ENCODE measurements at places on chromosomes 11 and 22.
A peak's percentile ranks its signal among the peaks of the same experiment; 100 is the strongest.

GRCh38 chr22:39859903-39860588 is 33.5 kb downstream of the ENTHD1 start:
- DNase-seq = peak; percentile 48

DNA sequence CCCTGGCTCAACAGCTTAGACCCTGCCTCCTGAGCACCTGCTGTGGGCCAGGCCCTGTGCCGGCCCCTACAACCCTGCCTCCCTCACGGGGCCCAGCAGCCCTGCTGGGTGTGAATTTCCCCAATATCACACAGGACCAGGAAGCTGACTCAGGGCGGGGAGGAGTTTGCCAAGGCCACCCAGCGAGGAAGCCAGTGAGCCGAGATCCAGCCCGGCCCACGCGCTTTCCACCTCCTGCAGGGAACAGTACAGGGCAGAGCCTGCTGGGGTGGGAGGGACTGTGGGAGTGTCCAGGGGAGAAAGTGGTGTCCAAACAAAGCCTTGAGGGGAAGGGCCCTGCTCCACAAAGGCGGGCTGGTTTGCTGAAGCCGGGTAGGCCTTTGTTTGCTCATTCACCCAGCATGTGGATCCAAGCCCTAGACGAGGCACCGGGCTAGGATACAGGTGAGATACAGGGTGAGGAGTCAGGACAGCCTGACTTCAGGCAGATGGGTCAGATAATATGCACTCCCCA is 26.8 kb downstream of the RPL3 start:
- DNase-seq = no peak

- DNase-seq = no peak
Observed at GRCh38 chr22:24037851-24038765, 27.0 kb downstream of the CABIN1 start.

- DNase-seq = no peak
Observed at GRCh38 chr11:79742176-79742575, 301.3 kb upstream of the TENM4 start.

GRCh38 chr11:8282631-8283030 is 19.0 kb upstream of the LMO1 start:
- no peak for DNase-seq

All from GM12864 (cell line).